Thoracic aorta (tissue), 2 donors: ENCODE measurements at places on chromosomes 6 and 20.

GRCh38 chr6:153621491-153621890 is 417.5 kb upstream of the OPRM1 start:
- DNase-seq: no peak

DNA sequence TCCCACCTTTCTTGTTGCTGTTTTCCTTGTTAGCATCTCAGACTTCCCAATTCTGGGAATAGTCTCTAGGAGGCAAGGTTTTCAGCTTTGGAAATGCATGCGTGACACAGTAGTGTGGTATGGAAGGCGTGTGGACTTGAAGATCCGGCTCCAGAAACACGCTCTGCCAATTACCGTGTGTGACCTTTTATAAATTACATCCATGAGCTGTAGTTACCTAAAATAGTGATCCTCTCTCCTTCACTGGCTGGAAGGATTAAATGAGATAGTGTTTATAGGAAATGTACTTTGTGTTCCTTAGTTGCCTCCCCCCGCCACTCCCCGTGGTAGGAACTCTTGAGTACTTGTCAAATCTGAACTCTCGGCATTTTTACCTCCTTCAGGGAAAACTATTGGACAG is 13.0 kb downstream of the E2F3 start:
- DNase-seq: no peak

DNA sequence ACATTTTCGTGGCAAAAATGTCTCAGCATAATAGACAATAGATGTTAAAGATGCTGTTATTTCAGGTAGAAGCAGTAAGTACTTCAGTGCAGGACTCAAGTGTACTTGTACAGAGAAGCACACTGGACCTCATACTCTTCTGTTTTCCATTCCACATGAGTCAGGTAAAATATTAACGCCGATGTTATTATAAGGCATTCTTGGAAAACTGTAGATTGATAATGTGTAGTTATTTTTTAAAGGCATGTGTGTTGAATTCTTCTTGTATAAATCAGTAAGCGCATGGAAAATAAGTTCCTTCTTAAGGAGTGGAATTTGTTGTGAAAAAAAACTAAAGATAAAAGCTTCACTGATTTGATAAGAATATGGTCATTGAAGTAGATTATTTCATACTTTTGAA is 45.8 kb downstream of the DOP1A start:
- no peak for DNase-seq

DNA sequence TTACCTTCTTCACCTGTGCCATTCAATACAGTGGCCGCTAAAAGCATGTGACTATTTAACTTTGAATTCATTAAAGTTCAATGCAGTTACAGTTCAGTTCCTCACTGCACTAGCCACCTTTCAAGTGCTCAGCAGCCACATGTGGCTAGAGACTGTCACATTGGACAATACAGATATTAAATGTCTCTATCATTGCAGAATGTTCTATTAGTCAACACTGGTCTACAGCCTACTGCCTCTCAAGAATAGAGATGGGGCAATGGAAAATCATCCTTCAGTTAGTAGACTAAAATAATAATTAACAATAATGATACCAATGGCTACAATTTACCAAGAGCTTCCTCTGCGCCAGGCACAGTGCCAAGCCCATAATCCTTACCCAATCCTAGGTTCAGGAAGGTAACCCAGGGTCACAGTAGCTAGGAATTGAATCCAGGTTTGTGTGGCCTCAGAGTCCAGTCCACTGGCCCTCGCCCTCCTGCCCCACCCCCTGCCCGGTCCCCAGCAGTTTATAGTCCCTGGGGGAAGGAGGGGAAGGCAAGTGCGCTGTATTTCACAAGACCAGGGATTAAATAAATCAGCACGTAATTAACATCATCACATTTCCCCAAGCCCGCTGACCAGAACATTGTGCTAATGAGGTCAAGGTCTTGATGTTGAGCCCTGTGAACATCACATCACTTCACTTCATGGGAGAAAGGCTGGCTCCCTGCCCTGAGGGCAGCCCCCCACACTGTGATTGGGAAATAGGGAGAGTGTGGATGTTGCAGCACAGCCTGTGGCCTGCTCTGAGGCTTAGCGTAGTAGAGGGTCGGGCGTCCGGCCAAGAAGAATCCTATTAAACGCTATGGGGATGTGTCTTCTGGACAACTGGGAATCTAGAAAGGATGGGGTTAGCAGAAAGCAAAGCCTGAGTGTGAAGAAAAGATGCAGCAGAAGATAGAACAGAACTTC is 147.2 kb downstream of the VEGFA start:
- DNase-seq: no peak

- no peak for DNase-seq
Observed at GRCh38 chr6:65988006-65988405, 281.0 kb upstream of the EYS start.

- DNase-seq: no peak
Observed at GRCh38 chr6:168016721-168017525, 19.5 kb downstream of the KIF25 start.

DNA sequence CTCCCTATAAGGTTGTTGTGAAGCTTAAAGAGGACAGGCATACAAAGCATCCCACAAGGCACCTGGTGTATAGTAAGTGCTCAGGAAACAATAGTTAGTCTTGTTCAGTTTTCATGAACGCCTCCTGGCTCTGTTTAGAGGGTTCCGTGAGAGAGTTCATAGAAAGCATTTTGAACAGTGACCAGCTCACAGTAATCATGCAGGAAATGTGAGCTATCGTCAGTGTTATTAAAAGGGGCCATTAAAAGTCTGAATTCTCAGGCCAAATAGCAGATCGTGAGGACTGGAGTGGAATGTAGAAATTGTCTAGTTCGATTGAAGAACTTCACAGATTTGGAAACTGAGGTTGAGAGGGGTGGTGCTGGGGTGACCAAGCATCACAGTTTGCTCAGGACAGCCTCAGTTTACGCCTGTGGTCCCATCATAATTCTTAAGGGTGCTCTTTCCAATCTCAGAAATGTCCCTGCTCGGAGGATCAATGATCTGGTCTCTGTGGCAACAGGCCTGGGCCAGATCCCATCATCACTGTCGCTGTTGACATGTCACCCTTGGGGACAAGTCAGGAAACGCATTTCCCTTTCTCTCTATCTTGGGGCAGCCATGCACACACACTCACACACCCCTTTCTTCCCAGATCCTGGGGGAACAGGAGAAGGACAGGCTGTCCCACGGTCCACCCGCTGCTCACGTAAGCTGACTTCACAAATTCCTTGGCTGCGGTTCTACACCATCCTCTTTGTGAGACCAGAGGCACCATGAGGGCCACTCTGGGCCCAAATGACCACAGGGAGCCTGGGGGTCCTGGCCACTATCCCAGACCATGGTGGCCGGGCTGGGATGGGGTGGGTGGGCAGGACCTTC is 7.2 kb downstream of the TGM2 start:
- DNase-seq: no peak

GRCh38 chr6:32664827-32665362 is 1.6 kb downstream of the HLA-DQB1 start:
- no peak for DNase-seq

GRCh38 chr20:1005452-1006027 is 3.4 kb upstream of the RSPO4 start:
- no peak for DNase-seq

DNA sequence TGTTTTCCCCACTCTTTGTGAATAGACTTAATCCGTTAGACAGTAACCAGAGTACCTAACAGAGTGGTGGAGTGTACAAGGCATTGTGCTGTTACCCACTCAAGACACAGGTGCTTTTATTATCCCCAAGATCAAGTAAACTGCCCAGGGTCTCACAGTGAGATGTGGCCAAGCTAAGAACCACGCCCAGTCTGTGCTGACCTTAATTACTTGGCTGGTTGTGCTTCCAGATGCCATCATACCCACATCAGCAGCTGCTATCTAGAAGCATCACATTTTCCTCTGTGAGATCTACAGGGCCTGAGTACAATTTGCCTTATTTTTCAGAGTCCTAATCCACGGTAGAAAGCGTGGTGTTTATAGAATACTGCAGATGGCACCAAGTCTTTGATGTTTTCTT is 70.3 kb downstream of the GFRA4 start:
- no peak for DNase-seq

DNA sequence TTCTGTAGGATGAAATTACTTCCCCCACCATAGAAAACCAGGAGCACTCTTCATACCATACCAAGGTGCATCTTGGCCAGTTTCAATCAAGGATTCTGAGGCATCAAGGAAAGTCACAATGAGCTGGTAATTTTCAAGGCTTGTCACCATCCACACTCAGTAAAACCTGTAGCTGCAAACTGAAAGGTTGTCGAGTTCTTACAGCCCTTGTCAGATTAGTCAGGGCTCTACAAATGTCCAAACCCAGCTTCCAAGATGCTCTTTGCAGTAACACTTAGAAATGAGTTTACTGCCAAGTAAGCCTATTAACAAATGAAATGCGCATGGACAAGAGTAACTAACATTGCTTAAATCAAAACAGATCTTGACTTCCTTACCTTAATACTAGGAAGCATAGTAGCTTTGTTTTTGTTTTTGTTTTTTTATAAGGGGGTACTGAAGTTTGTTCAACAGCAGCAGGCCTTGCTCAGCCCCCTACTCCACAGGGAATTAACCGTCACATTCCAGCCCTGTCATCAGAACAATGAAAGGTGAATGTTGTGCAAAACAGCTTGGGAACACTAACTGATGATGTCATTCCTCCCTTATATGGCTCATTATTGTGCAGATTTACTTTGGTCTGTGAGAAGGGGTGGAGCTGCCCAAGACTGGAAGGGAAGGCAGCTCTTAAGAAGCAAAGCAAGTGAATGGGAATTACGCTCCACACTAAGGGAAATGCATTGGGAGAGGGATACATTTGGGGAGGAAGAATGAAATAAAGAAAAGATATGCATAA is 49.9 kb upstream of the TMEM30A start:
- no peak for DNase-seq

DNA sequence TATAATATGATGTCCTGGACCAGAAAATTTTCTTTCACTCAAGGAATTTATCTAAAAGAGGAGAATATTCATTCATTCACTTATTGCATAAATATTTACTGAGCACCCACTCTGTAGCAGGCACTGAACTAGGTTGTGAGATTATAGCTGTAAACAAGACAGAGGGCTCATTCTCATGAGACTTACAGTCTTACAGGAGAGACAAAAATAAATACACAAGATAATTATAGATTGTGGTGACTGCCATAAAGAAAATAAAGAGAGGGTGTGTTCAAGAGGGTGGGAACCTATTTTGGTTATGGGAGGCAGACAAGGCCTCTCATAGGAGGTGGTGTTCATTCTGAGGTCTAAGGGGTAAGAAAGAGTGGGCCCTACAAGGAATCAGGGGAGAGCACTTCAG is 109.9 kb upstream of the SUPT3H start:
- DNase-seq: no peak

- peak; percentile 65 for DNase-seq
Observed at GRCh38 chr6:21873562-21873961, 280.0 kb downstream of the SOX4 start.

DNA sequence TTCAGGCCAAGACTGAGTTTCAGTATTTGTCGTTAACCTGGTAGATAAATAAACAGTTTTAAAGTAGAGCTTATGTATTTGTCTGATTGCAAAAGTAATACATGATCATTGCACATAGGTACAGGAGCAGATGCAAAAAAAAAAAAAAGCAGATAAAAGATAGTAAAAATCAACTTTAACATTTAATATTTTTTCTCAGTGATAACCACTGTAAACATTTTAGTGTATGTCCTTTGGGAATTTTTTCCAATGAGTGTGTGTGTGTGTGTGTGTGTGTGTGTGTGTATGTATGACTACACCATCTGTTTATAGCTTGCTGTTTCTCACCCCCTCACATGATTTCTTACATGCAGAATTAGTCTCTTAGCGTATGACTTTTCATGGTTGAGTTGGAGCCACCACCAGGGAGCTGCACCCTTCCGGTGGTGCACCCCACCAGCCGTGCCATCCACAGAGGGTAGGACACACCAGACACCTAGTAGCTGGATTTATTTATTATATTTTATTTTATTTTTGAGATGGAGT is 26.3 kb downstream of the WRNIP1 start:
- no peak for DNase-seq

DNA sequence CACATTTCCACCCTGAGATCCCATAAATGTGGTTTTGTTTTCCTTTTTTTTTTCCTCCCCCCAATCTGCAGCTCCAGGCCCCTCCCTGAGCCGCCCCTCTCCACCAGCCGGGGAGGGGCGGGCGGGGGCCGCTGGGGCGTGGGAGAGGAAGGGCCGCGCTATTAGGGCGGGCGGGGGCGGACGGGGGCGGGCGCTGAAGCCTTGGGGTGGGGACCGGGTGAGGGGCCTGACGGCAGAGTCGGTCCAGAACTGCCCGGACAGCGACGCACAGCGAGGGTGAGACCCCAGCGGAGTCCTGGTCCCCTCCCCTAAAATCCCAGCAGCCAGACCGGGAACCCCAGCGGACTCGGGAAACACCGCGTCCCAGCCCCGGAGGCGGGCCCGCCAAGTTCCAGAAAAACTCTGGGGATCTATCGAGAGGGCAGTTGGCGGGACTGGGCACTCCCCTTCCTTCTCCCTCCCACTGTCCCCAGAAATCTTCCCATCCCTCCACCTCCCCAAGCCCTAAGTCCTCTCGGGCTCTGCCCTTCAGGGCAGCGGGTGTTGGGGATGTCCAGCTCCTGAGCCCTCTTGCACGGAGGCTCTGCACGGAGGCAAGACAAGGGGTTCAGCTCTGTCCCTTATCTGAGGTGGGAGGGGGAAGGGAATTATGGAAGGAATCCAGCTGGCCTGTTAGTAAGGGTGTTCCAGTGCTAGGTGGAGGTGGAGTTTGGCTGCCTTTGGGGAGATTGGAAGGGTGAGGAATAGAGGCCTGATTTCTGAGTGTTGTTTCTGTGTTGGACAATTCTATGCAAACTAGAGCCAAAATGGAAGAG is at the start of gene PRICKLE4:
Gene PRICKLE4, plus strand, starts transcription at position 232 of the 815 bp plus-strand sequence. CDS start 2,692 bp downstream, outside the sequence.
- DNase-seq: no peak

- no peak for DNase-seq
Observed at GRCh38 chr6:168385037-168385759, 55.8 kb upstream of the SMOC2 start.

- no peak for DNase-seq
Observed at GRCh38 chr6:18507018-18507415, 119.9 kb downstream of the RNF144B start.

- DNase-seq: no peak
Observed at GRCh38 chr6:156783958-156784357, 6.8 kb downstream of the ARID1B start.

DNA sequence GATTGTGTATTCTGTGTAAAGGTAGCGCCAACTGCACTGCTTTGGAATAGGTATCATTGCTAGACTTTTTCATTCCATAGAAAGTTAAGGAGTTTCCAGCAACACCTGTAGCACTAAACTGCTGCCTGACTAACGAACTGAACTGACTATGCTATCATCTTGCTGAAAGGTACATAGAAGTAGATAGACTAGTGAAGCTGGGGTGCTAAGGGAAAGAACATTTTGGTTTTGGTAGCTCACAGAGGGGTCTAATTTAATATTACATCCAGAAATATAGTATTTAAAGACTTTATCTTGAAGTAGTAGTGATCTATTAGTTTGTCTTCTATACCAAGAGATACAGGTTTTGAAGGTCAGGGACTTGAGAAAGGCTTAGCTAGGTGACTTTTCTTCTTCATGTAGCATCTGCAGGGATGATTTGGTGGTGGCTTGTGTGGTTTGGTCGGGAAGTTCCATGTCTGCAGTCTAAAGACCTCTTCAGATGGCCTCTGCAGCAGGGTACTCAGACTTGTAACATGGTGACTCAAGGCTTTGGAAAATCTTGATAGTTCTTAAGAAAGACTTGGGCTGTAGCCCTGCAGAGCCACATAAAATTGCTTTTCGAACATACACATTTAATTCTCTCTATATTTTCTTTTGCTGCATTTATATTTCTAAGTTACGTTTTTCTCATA is 10.2 kb downstream of the SENP6 start:
- no peak for DNase-seq
